ENCODE measurements at places on chromosomes 1 and 21.

DNA sequence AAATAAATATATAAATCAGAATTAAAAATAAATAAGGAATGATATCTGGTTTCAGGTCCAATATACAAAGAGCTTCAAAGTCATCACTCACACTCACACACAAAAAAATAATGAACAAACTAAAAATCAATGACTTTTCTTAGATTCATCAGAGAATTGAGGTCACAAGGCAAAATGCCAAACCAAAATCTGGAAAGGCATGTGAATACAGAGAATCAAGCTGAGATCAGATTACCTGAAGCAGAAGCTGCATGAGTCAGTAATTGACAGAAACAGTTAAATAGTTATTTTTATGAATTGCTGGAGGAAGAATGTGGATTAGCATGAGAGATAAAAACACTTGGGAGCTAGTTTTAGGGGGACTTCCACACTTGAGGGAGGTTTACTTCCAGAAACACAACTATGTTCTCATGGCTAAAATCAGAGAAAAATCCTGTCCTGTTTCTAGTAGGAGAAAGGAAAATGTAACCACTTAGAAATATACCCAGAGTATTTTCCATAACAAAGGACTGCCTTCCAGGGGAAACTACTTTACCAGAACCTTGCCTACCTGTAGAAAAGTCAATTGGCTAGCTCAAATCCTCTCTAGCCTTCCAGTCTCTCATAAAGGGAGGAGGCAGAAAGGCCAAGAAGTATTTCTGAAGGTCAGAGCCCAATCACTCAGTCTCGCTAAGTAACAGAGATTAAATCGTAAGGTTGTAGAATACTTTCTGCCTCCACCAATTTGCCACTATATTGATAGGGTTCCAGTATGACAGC, 536.6 kb upstream of the NR5A2 start:
- no peak for DNase-seq

GRCh38 chr1:26483980-26484379, 11.7 kb downstream of the HMGN2 start:
- no peak for DNase-seq

GRCh38 chr1:43716559-43717281, 9.4 kb downstream of the ST3GAL3 start:
- no peak for DNase-seq

DNA sequence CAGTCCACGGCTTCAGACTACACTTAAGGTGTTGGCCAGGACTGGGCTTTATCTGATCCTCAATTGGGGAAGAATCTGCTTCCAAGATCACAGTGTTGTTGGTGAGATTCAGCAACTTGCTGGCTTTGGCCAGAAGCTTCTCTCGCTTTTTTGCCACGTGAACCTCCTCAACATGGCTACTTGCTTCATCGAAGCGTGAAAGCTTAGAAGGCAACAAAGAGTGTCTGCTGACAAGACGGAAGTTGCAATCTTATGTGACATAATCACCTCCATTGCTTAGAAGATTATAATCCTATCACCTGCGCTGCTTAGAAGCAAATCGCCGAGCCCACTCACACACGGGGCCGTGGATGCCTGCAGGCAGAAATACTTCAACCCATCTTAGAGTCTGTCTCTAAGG, 10.4 kb upstream of the ITPKB start:
- no peak for DNase-seq

GRCh38 chr1:246805135-246805716, 81.0 kb downstream of the SCCPDH start:
- DNase-seq = no peak

Measured in kidney capillary endothelial cell (primary cell).